ENCODE measurements at places on chromosomes 4 and X.

GRCh38 chr4:94819371-94820168 is 61.8 kb downstream of the BMPR1B start:
- DNase-seq: no peak

- no peak for DNase-seq
Observed at GRCh38 chr4:125200556-125200955, 114.2 kb upstream of the FAT4 start.

- no peak for DNase-seq
Observed at GRCh38 chr4:86821151-86821550, 28.0 kb downstream of the SLC10A6 start.

GRCh38 chr4:47383829-47384427 is 79.6 kb downstream of the COMMD8 start:
- no peak for DNase-seq

DNA sequence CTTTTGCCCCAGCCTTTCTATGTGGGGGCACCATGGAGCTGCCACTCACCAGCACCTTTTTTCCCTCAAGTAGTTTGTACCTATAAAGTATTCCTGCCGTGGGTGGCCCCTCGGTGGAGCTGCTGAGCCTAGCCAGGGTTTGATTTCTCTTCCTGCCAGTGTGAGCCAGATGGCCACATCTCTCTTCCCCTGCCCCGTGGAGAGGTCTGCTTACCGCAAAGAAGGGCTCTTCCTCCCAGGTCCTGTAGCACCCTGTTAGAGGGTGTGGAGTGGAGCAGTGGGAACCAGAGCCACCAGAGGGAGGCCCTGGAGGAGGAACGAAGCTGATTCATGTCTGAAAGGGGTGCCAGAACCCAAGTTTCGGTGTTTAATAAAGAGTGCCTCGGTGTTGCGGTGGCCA is 95.4 kb downstream of the PTTG2 start:
- DNase-seq: no peak

GRCh38 chr4:110344165-110344564 is 131.8 kb upstream of the ENPEP start:
- no peak for DNase-seq

- DNase-seq: no peak
Observed at GRCh38 chr4:167966143-167966542, 126.2 kb upstream of the ANXA10 start.

DNA sequence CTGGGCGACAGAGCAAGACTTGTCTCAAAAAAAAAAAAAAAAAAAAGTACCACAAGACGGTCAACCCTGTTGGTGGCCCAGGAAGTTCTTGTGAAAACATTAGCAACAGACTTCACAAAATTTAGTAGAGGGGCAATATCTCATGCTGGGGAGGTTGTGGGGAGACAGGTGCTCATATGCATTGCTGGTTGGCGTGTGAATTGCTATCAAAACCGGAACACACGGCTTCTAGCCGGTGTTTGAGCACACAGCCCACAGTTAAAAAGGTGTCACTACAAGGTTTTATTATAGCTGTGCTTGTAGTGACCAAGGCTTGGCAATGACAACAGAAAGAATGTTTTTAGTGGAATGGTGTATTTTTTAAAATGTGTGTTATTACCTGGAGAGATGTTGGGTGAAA is 41.8 kb downstream of the SMS start:
- no peak for DNase-seq

- DNase-seq: no peak
Observed at GRCh38 chr4:150971901-150972300, 43.2 kb downstream of the LRBA start.

DNA sequence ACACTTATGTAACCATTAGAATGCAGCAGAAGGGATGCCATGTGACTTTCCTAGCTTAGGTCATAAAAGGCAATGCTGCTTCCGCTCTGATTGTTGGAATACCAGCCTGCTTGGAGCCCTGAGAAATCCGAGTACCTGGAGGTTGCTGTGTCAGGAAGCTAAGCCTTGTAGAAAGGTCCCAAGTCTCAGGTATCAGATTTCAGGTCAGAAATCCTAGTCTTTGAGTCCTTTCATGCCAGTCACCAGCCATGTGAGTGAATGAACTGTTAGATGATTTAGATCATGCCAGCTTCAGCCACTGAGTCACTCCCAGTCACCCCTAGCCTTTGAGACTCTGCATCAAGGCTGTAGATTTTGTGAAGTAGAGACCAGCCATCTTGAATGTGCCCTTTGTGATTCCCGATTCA is 23.5 kb downstream of the RAP1GDS1 start:
- DNase-seq: no peak

DNA sequence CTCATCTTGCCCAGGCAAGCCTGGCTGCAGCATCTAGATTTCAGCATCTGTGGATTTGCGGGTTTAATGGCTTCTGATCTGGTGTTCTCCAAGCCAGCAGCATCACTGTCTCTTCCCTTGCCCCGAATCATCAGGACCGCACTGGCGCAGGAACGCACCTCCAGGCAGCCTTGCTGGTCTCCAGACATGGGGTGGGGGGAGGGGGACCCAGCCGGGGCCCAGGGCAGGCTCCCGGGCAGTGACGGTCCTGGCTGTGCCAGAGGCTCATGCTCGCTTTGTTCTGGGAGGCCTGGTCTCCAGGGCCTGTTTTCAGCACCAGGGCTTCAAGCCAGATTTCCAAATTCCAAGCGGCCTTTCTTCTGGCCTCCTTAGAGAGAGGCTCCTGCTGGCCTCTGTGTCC is 4.9 kb downstream of the CFAP99 start:
- no peak for DNase-seq

DNA sequence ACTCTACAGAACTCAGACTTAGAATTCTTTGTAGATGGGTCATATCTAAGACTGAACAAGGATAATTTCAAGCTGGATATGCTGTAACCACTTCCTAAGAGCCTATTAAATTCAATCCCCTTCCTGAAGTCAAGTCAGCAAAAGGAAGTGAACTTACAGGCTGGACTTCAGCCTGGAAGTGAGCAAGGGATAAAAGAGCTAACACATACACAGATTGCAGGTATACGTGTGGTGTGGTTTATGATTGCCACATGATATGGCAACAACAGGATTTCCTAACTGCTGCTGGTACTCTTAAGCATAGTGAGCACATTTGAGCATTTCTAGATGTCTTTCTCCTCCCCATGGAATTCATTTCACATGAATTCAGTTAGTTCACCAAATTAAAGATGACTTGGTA is 38.2 kb upstream of the UXT start:
- no peak for DNase-seq

GRCh38 chrX:10106806-10107205 is 50.0 kb upstream of the CLCN4 start:
- DNase-seq: peak; percentile 60

DNA sequence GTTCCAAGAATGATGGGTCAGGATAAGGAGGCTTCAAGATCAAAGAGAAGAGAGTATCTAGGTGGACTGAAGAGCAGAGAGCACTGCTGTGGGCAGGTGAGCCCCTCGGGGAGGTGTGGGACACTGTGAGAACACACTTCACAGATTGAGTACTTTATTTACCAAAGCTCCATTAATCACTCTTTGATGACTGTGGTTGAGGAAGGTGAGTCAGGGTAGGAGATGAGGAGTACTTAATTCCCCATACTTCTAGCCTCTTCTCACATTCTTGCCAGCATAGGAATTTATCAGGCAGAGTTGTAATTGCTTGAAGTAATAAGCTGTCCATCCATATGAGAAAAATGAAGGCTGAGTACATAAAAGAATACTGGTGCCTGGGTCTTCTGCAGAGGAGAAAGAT is 375.3 kb downstream of the PCDH10 start:
- DNase-seq: no peak

GRCh38 chr4:132642016-132642817 is 506.9 kb upstream of the PCDH10 start:
- no peak for DNase-seq

DNA sequence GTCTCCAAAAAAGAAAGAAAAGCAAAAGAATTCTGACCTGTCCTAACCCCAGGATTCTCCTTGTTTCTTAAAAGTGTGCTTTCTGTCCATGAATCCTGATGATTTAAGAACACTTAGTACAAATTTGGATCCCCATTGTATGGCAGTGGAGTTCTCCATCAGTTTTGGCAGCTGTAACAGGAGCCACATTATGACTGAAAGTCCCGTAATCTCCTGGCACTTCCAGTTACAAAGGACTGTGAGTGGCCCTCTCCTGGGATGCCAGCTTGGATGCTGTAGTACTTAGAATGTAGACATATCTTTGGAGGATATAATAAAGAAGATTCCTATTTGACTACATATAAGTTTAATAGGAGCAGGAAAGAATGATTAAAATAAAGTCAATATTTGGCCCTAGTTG is 20.6 kb downstream of the AP1AR start:
- no peak for DNase-seq

DNA sequence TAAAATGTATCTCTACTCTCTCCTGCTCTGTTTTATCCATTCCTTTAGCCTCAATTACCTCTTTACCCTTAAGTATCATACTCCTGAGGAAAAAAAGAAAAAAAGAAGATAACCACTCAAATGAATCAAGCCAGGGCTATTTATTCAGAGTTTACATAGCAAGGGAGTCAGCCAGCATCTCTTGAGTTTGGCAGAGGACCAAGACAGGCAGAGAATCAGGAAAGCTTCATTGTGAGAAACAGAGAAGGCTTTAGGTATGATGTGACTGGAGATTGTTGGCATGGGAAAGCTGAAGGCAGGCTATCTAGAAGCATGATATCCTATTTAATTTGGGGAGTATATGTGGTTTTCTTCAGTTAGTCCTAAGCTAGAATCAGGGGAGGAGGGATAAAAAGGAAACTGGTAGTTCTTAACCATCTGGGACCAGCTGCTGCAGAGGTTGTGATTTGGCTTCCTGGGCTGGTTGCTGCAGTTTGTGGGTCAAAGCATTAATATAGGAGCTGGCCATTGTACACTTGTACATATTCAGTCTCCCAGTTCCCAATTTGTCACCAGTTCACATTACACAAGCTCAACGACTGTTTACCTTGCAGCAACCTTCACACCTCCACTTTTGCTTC is 11.2 kb downstream of the APELA start:
- no peak for DNase-seq

GRCh38 chrX:110145854-110146253 is 142.9 kb downstream of the TMEM164 start:
- peak; percentile 42 for DNase-seq

- no peak for DNase-seq
Observed at GRCh38 chr4:149306537-149306936, 509.1 kb downstream of the IQCM start.

- no peak for DNase-seq
Observed at GRCh38 chr4:177012918-177013545, 220.3 kb upstream of the VEGFC start.

DNA sequence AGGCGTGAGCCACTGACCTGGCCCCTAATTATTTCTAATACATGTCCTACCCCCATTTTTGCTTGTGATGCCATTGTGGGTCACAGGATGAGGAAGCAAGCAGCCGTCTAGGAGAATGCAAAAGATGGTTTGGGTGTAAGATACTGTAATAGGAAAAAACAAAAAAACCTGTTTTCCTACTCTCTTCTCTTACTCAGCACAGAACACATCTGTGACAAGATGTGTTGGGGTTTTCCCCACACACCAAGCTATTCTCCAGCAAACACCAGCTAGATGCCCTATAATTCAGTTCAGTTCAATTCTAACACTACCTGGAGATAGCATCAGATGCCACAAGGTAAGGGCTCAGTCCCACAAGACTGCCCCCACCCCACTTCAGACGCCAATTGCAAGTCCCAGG is 15.3 kb upstream of the HPRT1 start:
- DNase-seq: no peak

DNA sequence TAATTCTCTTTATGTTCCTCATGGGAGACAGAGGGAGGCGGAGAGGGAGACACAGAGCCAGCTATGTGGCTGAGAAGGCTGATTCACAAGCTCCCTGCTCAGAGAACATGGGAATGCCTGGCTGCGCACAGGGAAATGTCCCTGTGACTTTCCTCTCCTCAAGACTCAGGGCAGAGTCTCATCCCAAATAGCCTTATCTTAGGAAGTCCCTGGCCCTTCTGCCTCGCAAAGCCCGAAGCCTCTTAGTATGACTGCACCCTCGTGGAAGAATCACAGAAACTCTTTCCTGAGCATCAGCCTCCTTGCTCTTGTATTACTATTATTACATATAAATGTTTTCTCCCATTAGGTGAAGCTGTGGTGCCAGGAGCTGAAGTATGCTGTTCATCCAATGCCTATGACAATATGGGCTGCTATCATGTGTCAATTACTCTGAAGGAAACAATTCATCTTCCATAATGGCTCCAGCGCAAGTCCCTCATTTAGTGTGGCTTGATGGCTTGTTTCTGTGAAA is 230.5 kb downstream of the MGST2 start:
- DNase-seq: no peak

DNA sequence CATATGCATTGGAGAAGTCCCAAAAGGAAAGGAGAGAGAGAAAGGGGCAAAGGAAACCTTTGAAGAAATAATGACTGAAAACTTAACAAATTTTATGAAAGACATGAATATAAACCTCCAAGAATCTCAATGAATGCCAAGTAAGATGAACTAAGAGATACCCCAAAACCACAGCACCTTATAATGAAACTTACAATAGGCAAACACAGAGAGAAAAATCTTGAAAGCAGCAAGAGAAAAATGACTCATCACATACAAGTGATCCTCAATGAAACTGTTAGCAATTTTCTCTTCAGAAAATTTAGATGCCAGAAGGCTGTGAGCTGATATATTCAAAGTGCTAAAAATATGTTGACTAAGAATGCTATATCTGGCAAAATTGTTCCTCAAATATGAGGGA is 10.1 kb downstream of the SMIM10L2A start:
- no peak for DNase-seq

- DNase-seq: no peak
Observed at GRCh38 chr4:139692309-139693012, 26.8 kb downstream of the MGST2 start.

GRCh38 chr4:142150483-142150882 is 514.1 kb downstream of the IL15 start:
- DNase-seq: no peak

DNA sequence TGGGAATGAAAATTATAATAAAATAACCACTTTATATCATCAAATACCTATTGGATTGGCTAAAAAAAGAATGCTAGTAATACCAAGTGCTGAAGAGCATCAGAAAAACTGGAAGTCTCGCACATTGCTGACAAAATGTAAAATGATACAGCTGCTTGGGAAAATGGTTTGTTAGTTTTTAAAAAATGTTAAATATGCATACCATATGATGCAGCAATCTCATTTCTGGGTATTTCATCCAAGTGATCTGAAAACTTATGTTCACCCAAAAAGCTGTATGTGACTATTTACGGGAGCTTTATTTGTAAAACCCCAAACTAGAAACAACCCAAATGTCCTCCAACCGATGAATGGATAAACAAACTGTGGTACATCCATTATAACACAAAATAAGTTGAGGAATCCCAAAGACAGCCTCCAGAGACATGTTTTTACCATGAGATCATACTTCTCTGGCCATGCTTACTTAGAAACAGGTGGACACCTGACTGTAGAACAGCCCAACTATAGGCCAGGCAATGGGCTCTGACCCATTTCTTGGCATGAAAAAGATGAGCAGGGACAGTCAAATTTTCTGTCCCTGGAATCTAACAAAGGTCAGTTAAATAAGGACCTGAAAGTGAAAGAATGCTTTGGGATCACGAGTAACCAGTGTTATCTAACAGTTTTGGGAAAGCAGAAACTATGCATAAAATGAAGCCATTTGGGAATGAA is 47.5 kb upstream of the FAM120C start:
- DNase-seq: no peak

Data from activated T-cell treated with anti-CD3 and anti-CD28 coated beads, Interleukin-2, amount 50 U/mL, for 48 hours (primary cell).